ENCODE measurements at places on chromosomes 12 and 14.
A peak's percentile ranks its signal among the peaks of the same experiment; 100 is the strongest.

DNA sequence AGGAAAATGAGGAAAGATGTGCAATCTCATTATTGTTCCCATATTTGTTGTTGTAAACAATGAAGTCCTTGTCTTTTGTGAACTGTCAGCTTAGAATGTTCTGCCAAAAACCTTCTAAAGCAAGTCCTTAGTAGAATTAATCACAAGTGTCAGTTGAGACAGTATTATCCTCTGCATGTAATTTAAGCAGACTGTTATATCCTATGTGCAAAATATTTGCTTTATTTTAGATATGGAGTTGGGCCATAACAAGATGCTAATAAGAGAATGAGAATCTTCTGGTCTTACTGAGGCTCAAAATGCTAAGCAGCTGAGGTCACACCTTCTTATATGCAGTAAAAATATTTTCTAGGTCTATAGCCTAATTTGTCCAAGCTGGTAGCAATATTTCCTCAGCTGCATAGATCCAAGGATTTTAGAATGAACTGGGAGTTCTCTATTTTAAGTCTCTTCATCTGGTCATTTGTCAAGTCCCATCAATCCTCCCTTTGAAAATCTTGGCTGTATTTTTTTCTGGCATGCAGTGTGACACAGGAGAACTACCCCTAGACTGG is 222.3 kb upstream of the NAV3 start:
- no peak for DNase-seq

DNA sequence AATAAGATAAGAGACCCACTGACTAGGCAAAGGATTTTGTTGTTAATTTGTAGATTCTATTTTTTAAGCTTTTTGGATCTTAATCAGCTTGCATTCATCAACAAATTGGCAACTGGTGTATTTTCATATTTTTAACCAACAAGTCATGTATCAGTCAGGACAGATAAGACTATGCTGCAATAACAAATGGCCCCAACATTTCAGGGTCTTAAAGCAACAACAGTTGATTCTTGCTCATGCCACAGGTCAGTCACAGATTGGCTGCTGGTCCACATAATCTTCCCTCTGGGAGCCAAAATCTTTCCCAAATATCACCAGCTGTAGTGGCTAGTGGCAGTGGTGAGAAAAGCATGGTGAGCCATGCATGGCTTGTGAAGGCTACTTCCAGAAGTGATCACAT is 21.9 kb upstream of the SERPINA12 start:
- no peak for DNase-seq

DNA sequence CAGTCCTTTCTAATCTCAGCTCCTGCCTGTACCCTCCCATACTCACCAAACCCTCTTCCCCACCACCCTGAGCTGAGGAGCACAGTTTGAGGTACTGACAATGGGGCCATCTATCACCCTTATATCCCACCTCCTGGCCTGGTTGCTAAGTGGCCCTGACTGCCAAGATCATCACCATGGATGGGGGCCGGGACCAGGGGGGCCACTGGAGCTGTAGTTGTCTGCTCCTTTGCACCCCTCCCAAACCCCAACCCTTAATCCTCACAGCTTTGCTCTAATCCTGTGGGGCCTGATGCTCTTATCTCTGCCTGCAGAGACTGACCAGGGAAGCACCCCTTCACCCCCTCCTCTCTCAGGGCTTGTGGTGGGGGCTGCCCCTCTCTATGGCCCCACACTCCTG is 395 bp upstream of the GNB3 start:
- no peak for DNase-seq

GRCh38 chr12:2484141-2484776 is 310.5 kb upstream of the FKBP4 start:
- no peak for DNase-seq

- DNase-seq, result peak; percentile 50
Measured at GRCh38 chr12:130764475-130765185, 48.5 kb upstream of the RIMBP2 start.

DNA sequence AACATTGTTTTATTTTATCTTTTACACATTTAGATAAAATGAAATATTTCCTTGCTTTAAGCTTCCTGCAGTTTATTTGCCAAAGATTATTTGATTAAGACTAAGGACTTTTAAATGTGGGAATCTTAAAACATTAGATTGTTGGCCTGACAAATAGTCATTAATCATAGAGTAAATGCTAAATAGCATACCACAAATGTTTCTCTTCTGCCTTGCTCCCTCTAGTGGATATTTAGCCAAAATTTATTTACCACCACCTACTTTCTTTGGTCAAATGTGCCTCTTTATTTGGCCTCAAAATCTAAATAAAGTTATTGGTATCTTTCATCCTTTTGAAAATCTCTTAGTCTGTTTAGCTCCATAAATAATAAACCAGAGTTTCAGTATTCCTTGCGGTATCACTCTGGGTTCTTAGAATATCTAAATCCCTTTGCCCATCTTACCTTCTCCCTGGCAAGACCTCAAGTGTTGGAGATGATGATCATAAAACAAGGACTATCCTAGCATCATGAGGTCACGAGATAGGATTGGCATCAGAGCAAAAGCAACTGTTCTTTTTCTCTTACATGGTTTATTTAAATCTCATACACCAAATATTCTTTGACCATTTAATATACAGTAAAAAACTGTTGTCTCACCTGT is 150.6 kb upstream of the AEBP2 start:
- peak; percentile 60 for DNase-seq

- no peak for DNase-seq
Measured at GRCh38 chr14:77061630-77062257, 33.2 kb upstream of the IRF2BPL start.

- no peak for DNase-seq
Measured at GRCh38 chr14:80077262-80077661, 134.0 kb downstream of the DIO2 start.

GRCh38 chr12:126588586-126589249 is 1523.5 kb downstream of the AACS start:
- no peak for DNase-seq

- DNase-seq, result no peak
Measured at GRCh38 chr12:12715459-12716150, 1.6 kb upstream of the CDKN1B start.

- no peak for DNase-seq
Measured at GRCh38 chr12:16387919-16388318, 40.5 kb downstream of the MGST1 start.

DNA sequence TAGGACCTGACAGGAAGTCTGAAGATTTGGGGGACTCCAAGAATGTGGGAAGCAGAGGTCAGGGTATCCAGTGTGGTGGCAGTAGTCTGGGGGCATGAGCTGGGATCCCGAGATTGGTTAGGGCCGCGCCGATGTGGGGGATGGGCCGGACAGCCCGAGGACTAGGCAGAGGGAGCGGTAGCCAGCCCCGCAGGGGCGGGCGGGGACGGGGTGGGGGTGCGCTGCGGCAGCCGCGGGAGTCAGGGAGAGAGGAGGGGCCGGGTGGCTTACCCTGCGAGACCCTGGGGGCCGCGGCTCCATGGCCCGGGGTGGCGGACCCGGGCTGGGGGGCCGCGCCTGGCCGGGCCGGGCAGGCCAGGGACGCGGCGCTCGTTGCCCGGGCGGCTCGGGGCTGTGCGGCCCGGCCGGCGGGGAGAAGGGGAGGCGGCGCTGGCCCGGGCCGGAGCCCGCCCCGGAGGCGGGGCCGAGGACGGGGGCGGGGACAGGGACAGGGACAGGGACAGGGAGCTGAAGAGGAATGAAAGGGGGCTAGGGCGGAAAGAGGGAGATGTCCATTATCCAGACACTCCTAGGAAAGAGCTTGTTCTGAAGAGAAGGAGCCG is 5.6 kb downstream of the ZNF385A start:
- no peak for DNase-seq

DNA sequence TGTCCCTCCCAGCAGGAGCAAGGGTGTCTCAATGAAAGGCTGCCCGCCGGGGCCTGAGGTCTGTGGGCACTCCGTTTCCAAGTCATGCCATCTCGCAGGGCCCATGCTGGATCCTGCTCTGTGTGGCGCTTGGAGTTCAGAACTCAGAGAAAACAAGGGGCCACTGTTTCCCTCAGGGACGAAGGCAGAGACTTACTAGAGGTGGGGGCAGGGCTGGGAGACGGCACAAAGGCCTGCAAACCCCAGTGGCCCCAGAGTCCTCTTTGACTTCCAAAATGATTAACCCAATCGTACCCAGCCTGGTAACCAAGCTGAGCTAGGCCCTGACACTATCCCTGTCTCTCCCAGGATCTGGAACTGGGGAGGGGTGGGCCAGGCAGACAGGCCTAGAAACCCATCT is 95.8 kb downstream of the ITPK1 start:
- no peak for DNase-seq

DNA sequence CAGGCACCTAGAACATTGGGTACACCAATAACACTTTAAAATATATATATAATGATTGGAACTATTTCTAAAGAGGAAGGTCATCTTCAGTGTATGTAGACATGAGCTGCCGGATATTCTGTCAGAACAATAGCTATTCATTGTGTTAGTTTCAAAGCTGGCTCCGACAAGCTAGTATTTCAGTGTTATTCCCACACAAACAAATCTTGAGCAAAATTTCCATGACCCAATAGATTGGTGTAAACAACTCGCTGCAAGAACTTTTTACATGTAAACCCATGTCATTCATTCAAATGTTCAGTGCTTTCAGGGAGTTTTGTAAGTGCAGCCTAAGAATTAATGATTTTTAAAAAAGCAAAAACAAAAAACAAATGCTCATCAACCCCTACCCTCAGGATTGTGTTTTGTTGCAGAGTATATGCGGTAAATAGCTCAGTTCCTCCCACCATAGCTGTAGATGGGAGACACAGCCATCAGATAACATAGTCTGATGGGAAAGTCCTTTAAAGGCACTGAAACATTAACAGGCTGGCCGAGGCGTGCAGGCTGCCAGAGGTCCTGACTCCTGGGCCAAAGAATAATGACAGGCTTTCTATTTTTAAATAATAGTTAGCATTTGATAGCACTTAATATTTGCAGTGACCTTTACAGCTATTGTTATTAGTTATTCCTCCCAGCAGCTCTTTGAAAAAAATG is 150.3 kb upstream of the ARHGAP5 start:
- DNase-seq, result no peak

DNA sequence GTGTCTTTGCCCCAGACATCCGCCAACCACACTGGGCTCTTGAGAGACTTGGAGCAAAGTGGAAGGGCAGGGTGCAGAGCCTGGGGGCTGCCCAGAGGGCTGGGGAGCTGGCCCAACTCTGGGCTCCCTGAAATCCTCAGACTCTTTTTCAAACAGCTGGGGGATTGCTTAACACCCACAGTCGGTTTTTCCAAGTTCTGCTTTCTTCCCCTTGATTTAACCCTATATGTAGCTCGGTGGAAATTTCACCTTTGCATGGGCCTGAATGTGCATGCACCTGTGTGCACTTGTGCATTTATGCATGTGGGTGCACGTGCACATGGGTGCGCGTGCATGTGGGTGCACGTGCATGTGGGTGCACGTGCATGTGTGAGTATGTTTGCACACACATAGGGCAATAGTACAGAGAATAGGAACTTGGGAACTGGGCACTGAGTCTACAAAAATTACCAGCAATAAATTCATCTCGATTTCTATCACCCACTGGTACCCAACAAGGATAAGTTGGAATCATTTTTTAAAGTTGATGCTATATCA is 52.3 kb upstream of the RFLNA start:
- no peak for DNase-seq

- DNase-seq, result peak; percentile 12
Measured at GRCh38 chr14:93736378-93737014, 51.8 kb downstream of the PRIMA1 start.

DNA sequence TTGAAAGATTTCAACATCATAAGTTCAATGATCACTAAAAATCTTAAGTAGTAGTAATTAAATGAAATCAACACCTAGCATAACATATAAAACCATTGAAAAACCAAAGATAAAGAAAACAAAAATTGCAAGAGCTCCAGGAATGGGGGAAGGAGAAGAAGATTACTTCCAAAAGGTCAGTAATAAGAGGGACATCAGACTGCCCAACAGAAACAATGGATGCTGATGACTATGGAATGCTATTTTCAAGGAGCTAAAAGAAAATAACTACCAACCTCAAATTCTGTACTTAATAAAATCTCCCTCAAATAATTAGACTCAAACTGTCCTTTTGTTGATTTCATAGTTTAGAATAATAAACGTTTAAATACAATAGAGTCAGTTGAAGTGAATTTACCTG is 314.5 kb upstream of the LMO3 start:
- no peak for DNase-seq

DNA sequence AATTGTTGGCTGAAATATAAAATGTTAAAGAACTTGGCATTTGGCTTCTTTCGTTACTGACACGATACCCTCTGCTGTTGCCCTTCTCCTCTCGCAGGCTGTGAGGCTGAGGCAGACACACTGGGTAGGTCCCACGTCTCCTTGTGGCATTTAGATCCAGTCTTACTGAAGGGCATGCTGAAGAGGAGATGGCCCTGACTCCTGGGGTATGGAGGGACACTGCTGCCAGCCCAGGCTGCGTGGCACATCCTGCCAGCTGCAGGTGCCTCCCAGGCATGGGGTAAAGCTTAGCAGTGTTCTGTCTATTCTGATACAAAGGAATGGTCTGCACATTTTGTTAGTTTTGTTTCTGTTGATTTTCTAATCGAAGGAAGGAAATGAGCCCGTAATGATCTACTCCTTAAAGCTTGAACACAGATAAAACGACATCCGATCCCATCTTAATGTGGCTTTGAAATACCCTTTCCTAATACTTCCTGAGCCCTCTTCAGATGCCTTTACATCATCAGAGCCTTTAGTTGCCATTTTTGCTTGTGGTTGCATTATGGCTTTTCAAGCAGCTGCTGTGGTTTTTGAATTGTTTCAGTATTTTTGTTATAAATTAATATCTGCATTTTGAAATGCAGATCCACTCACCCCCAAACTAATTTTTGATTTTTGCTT is 61.1 kb downstream of the WDR20 start:
- DNase-seq, result no peak

- peak; percentile 0 for DNase-seq
Measured at GRCh38 chr12:120013659-120014380, 24.8 kb downstream of the BICDL1 start.

DNA sequence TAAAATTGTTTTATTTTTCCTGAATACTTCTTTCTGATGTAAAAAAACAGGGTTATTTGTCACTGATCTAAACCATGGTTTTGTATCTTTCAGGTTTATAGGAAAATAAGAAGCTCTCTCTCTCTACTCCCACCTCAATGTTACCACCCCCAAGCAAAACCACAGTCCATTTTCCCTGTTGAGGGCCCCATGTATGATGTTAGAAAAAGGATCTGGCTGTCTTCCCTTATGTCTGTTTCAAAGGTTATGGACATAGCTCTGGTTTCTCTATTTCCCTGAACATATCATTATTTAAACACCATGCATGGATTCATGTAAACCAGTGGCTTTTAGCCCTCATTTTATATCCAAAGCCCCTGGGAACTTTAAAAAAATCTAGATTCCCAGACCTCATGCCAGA is 649.0 kb upstream of the TBX3 start:
- DNase-seq, result no peak

DNA sequence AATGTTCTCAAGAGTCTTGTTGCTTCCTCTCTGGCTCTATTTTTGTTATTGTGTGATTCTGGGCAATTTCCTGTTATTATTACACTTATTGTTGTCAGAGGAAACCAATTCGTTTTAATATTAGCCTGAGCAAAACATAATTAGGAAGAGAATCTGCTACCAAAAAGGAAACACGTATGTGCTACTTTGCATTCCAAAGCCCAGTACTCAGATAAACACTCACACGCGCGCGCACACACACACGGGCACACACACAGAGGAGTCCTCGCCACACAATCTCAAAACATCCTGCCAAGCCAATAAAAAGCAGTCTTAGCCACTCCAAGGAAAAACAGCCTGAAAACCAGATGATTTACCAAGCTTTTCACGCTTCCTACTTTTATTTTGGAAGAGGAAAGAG is 400.7 kb downstream of the NUAK1 start:
- no peak for DNase-seq

- DNase-seq, result no peak
Measured at GRCh38 chr12:109192358-109192757, 76.0 kb downstream of the ACACB start.

GRCh38 chr12:31737345-31737744 is 8.5 kb upstream of the AMN1 start:
- no peak for DNase-seq

All from hematopoietic multipotent progenitor cell (in vitro differentiated cells).